Activated CD4-positive, alpha-beta T cell treated with anti-CD3 and anti-CD28 coated beads, Interleukin-2, amount 50 U/mL, for 24 hours (primary cell): ENCODE measurements at places on chromosomes 13 and 19.

DNA sequence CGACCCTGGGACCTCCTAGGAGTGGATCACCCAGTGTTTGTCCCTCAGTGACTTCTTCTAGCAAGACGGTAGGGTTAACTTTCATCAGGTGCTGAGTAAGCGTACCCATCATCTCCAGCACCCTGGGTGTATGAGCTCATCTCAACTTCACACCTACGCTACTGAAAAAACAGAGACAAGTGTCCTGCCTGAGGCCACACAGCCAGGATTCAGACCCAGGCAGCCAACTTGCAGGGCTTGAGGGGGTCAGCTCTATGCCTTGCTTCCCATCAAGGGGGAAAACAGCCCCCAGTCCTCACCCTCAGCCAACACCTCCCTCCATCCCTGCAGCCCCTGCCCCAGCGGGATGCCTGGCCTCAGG, 4.6 kb downstream of the TLE2 start:
- DNase-seq: peak; percentile 25

DNA sequence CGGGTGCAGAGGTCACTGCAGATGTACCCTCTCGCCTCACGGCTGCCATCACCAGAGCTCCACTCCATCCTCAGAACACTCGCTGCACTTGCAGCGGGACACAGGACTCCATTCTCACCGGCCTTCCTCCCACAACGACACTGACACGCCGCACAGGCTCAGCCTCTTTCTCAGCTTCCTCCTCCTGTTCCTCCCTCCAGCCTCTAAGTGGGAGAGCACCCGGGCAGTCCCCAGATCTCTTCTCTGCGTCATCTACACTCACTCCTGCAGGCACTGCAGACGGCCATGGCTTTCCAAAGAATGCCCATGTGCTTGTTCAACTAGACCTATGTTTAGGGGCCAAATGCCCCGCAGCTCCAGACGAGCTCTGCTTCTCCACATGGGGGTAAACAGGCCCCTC, 14.3 kb upstream of the FKRP start:
- no peak for DNase-seq

DNA sequence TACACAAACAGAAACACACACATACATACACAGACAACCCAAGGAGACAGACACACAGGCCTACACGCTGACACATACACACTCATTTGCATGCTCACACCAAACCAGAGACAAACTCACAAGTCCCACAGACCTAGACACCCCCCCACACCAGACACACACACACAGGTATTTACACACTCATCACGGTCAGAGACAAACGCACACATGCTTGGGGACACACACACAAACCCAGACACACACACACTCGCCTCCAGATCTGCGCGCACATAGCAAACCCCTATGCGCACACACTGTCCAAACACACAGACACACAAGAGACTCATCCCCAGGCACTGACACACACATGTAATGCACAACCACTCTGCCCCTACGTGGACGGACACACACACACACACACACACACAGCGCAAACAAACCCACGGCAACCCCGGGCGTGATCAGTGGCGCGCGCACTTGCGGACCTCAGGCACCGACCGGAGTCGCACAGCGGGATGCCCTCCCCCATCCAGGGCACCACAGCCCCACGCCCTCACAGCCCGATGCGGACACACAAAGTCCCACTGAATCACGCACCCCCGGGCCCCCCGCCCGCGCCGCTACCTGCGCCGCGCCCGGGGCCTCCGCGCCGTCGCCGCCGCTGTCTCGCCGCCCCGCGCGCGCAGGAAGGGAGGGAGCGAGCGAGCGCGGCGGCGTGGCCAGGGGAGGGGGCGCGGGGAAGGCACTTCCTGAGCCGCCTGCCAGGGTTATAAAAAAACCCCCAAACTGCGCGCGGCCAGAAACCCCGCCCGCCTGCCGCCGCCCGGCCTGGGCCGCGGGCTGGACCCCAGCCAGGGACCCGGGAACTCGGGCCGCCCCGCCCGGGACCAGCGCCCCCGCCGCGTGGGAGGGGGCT, at the start of gene ADAMTS10:
TSS of gene ADAMTS10 (minus strand) at position 675 of the 895 bp plus-strand sequence. CDS start 5,005 bp downstream, outside the sequence.
- DNase-seq: no peak

- no peak for DNase-seq
These were observed 22.1 kb downstream of the MYO9B start for GRCh38 chr19:17097593-17098126.

GRCh38 chr13:30829833-30830637, 76.0 kb upstream of the MEDAG start:
- no peak for DNase-seq

DNA sequence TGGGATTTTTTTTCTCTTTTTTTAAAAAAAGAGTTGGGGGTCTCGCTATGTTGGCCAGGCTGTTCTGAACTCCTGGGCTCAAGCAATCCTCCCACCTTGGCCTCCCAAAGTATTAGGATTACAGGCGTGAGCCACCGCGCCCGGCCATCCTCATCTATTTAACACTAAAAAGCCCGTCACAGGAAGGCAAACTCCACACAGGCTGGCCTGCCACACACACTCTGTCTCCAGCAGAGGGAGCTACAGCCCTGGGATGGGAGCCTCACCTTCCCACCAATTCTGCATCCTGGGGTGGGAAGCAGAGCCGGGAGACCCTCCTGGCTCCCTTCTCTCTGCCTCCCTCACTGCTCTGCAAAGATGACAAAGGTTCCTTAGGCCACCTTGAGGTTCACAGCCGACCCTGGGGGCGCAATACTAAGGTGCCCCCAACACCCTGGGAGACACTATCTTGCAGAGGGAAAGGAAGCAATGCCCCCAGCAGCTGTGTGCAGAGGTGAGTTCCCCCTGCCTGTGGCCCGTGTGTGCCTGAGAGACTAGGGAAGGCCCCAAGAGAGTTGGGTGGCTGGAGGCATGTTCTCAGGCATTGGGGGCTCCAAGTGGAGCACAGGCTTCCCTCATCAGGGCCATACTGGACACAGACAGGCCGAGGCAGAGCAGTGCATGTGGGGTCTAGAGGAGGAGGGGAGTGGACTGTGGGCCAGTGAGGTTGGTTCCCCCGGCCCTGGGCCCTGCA, 27.4 kb upstream of the TIMM44 start:
- no peak for DNase-seq

DNA sequence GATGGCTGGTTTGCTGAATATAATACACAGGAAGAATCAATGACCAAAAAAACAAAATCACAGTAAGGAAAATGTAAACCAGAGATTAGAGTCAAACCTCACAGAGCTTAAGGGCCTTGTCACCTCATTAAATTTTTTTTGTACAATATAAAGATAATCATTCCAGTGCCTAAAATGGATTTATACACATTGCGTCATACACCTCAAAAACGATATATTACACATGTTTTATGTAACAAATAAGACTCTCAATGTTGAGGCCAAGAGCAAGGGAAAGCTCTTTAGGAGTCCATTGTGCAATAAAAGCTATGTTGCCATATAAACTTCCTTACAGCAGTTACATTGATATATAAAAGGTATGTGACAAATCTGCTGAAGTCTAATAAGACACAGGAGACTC, 856.7 kb upstream of the SLITRK1 start:
- no peak for DNase-seq

DNA sequence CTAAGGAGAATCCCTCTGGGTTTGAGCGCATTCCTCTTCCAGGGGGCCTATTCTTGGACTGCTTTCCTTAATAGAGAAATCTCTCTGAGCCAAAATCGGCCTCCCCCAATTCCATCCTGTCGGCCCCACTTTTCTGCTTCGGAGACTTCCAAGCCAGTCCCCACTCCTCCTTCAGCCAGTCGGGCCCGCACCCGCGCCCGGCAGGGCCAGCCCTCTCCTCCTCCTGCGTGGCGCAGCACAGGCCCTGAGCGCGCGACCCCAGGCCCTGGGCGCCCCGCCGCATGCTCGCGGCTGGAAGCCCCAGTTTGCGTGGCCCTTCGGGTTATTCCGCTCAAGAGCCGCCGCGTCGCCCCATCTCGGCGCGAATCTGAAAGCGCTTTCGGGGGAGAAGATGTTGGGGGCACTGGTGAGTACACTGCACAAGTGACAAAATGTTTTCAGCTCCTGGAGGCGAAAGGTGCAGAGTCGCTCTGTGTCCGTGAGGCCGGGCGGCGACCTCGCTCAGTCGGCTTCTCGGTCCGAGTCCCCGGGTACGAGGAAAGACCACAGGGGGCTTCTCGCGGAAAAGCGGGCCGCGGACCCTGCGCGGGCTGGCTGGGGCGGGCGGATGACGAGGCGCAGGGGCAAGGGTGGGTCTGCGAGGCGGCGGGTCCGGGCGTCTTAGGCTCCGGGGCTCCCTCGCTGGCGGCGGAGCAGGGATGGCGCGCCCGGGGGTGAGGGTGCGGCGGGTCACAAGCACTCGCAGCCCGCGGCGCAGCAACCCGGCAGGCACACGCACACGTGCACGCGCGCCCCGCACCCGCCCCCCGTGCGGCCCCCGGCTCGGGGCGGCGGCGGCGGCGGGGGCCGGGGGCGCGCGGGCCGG, at the start of gene IL17D:
TSS of gene IL17D (plus strand) at position 785 of the 865 bp plus-strand sequence. CDS start 303 bp downstream, outside the sequence.
- peak; percentile 16 for DNase-seq

DNA sequence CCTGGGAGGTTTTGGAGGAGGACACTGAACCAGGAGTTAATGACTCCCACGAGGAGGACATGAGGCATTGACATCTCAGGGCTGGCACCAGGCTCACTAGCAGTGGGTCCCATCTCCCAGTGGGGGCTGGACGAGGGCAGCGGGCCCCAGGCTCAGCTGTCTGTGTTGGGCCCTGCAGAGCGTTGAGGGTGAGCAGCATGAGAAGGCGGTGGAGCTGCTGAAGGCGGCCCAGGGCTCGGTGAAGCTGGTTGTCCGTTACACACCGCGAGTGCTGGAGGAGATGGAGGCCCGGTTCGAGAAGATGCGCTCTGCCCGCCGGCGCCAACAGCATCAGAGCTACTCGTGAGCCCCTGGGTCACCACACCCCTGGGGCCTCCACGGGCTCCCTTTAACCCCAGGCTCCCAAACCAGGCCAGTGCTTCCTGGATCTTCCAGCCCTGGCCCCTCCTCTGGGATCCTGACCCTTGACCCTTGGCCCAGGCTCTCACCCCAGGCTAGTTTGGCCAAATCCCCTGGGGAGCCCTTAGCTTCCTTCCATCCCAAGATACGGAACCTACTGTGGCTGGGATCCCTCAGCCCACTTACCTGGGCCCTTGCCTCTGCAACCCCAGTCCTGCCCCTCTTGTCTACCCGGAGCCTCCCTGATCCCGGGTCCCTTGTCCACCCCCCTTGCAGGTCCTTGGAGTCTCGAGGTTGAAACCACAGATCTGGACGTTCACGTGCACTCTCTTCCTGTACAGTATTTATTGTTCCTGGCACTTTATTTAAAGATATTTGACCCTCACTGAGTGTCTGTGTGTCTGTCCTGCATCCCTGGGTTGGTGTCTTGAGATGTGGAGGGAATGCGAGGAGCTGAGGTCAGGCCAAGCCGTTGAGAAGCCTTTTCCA, 1.0 kb downstream of the C19orf73 start:
- DNase-seq: no peak

GRCh38 chr19:8057545-8058270, 5.1 kb downstream of the CCL25 start:
- DNase-seq: no peak
